Stimulated activated naive CD4-positive, alpha-beta T cell treated with Interleukin-2 at 50 U/mL for 16 hours (primary cell): ENCODE measurements at places on chromosomes 3 and 15.

DNA sequence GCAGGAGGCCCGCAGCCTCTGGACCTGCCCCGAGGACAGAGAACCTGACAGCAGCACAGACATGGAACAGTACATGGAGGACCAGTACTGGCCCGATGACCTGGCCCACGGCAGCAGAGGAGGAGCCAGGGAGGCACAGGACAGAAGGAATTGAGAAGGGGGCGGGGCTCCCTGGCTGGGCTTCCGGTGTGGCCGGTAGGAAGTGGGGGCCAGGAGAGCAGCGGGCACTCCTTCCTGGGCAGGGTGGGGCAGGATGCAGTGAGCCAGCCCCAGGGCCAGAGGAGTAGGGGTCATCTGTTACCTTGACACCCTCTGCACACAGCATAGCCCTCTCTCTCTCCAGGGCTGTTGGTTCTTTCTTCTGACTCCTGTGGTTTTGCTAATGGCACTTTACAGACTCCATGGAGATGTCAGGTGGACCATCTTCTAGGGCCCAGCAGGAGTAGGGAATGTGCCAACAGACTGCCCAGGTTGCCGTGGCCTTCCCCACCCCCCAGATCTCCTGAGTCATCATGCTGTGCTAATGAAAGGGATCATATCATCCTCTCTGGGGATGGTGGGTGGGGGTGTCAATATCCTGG lies 8.6 kb upstream of the ISG20 start:
- DNase-seq = no peak

DNA sequence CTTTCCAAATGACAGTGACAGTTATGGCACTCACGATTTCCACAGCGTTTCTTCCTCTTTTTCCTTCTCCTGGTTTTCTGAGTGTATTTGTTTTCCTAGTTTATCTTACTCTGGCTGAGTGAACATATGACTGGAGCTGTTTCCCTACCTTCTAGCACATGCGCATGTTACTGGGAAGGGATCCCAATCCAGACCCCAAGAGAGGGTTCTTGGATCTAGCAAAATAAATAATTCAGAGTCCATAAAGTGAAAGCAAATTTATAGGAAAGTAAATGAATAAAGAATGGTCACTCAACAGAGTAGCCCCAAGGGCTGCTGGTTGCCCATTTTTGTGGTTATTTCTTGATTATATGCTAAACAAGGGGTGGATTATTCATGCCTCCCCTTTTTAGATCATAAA lies 23.8 kb downstream of the METTL6 start:
- DNase-seq = no peak

DNA sequence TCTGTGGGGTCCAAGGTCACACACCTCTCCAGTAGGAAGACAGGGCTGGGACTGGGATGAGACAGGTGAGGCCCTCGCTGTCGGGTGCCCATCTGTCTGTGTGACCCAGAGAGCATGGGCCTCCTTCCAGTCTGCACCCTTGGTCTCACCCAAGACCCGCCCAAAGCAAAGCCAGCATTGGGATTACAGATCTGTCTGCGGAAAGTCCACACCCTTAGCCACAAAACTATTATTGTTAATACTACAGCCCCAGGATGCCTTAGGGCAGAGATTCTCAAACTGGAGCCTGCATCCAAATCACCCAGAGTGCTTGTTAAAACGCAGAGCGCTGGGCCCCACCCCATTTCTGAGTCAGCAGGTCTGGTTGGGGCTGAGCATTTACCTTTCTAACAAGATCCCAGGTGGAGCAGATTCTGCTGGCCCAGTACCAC lies 58.5 kb upstream of the ZNF148 start:
- no peak for DNase-seq

GRCh38 chr3:40725031-40725430 lies 200.3 kb downstream of the ZNF621 start:
- no peak for DNase-seq

DNA sequence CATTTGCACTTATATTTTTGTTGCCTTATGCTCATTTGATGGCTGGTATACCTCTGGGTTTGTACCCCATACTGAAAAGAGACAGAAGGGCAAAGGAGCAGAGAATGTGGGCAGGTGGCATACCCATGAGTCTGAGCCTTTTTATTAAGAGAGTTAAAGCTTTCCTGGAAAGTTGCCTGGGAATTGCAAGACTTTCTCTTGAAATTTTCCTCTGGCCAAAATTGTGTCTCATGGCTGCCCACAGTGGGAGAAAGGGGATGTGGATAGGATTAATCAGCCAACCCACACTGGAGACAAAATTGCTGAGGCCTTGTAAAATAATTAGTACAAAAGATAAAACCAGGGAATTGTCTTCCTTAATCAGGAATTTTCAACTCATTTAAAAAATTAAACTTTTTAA lies 8.2 kb upstream of the NMD3 start:
- no peak for DNase-seq

DNA sequence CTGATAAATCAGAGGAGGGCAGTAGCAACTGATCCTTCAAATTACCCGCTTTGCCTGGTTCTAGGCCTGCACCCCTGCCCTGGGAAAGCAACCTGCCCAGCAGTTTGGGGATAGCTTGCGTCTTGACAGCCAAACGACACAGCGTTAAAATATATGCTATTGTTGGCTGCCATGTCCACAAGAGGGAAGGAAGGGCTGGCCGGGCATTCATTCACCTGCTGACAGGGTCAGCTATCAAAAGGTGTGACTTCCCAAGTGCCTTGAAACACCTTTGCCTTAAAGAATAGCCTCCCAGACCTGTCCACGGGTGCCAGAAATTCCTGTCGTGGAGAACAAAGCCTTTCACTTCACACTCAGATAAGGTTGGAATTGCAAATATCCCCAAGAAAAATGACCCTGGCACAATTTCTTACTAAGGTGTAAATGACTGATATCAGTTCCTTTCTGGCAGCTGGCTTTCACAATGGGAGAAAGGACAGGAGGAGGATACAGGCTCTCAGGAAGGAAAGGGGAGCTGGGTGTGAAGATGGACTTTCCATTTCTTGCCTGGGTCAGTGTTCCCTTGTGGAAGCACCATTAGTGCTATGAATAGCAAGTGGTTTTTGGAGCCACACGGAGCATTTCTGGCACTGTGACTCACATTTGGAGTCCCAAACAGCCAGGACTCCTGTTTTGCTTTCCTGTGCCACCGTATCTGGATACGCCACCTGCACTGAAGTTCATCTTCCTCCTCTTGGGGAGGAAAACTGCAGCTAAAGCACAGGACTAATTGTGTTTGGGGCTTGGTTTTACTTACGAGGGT lies 19.2 kb downstream of the ALDH1A3 start:
- no peak for DNase-seq
